ENCODE measurements at places on chromosomes 16 and 17. TPM values are rescaled to one million over a fixed set of nuclear protein-coding genes. Genes with fewer than 3 reads are reported as not detected.

DOC2B gene
- total RNA-seq: 0.19 TPM

TAT gene
- total RNA-seq: not detected

OR1A1 gene
- not detected for total RNA-seq

MRPL45 gene
- total RNA-seq: 28.8 TPM

Measured in regular cardiac myocyte (primary cell).